BE2C (cell line): ENCODE measurements at places on chromosomes 6 and 20.

- no peak for DNase-seq
These were observed 45.1 kb downstream of the RNASET2 start for GRCh38 chr6:166911248-166911677.

DNA sequence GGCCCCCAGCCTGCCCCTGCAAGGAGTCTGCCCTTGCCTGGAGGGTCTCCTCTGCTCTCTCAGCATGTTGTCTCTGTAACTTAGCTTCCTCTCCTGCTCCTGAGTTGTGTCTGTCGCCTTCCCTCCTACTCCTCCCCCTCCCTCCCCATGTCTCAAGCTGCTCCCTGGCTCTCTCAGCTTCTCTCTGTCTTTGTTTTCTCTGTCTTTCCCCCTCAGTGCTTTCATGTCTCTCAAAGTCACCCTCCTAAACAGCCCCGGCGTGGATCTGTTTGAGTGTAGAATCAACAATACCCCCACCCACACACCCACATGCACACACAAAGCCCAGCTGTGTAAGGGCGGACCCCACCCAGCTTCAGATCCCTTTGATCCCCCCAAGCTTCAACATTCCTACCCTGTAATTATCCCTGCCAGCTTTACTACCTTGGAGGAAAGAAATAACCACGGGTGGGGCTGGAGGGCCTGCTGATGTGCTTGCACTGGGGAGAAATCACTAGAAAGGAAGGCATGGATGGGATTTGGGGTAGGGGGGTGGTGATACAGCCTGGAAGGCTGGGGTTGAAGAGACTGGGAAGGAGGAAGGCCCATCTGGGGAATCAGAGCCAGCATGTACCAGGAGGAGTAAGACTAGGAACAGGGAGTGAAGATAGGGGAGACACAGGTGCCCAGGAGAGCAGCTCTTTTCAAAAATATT, 1.0 kb upstream of the LY6G6D start:
- DNase-seq: no peak

DNA sequence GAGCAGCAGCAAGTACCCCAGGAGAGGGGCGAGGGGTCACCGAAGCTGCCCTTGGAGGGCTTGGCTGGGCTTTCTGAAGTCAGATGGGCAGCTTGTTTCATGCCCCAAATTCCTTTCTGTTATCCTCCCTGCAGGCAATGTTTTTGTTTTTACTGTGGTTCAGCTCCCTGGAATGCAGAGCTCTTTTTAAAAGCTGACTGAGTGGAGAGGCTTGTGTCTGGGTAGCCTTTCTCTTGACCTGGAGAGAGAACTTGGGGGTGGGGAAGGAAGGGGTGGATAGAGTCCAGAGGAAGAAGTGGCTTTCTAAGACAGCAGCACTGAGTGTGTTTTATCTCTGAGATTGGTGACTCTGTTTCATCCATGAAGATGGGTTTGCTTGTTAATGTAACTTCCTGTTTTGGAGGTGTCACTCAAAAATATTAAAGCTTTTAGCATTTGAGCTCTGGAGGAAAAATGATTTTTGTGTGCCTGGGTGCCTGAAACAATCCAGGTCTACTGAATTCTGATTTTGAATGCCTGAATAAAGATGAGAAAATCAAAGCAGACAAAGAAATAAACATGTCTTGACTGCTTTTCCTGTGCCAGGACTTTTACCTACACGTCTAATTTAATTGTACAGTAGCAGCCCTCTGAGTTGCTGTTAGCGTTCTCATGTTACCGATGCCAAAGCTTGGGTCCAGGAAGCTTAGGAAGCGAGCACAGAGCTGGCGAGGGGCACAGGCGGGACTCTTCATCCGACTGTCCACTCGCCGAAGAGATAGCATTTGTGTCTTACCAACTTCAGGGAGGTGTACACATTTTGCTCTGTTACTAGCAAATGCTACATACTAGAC, 78.2 kb upstream of the EEF1E1 start:
- no peak for DNase-seq

DNA sequence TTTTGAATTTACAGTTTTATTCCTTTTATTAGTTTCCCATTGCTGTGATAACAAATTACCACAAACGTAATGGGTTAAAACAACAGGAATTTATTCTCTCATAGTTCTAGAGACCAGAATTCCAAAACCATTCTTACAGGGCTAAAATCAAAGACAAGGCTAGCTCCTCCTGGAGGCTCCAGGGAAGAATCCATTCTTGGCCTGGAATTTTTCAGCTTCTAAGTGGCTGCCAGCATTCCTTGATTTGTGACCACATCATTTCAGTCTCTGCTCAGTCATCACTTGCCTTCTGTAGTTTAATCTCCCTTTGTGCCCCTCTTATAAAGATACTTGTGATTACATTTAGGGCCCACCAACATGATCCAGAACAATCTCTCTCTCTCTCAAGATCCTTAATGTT, 897 bp upstream of the SEL1L2 start:
- DNase-seq: no peak

- DNase-seq: no peak
These were observed 71.3 kb downstream of the ATXN1 start for GRCh38 chr6:16689788-16690607.

DNA sequence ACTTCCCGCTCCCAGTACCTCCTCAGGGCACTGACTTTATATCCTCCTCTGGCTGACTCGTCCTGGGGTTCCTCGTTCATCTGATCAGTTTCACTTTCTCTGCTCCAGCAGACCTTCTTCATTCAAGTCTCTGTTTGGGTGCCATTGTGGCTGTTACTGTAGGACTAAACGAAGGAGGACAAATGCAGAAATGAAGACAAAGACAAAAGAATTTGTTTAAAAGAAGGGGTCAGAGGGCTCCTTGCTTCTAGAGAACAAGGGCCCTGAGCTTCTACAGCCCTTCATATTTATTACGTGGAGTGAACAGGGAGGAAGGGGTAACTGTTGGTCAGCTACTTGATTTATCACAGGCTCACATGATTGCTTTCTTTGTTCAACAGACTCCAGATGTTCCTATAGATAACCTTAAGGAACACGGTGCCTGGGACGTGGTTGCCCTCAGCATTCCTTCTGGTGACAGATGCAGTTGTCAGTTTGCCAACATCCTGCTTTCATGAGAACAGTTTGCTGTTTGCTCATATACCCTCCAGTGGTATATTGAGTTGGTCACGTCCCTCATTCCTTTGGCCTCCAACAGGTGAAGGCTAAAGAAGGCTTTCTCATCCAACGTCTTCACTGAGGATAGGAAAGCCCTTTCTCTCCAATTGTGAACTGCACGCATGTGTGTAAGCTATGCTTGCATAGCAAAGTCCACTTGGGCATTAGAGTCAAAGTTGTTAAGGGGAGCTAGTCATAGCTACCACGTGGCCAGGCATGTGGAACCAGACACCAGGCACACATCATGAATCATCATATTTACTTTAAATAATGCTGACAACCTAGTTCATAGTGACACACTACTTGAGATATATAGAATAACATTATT, 69.1 kb upstream of the BTN3A2 start:
- no peak for DNase-seq

DNA sequence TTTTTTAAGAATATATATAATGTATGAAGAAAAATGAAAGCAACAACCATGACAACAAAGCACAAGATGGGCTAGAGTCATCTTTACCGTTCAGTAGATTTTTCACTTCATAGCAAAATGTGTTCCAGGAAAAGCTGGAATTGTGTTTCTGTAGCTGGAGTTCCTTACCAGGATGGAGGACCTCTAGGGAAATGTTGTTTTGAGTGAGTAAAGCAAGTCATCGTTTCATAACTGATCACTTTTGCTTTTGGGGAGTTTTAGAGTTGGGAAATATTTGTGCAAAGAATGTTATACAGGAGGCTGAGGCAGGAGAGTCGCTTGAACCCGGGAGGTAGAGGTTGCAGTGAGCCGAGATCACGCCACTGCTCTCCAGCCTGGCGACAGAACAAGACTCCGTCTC, 151.6 kb downstream of the SASH1 start:
- no peak for DNase-seq

DNA sequence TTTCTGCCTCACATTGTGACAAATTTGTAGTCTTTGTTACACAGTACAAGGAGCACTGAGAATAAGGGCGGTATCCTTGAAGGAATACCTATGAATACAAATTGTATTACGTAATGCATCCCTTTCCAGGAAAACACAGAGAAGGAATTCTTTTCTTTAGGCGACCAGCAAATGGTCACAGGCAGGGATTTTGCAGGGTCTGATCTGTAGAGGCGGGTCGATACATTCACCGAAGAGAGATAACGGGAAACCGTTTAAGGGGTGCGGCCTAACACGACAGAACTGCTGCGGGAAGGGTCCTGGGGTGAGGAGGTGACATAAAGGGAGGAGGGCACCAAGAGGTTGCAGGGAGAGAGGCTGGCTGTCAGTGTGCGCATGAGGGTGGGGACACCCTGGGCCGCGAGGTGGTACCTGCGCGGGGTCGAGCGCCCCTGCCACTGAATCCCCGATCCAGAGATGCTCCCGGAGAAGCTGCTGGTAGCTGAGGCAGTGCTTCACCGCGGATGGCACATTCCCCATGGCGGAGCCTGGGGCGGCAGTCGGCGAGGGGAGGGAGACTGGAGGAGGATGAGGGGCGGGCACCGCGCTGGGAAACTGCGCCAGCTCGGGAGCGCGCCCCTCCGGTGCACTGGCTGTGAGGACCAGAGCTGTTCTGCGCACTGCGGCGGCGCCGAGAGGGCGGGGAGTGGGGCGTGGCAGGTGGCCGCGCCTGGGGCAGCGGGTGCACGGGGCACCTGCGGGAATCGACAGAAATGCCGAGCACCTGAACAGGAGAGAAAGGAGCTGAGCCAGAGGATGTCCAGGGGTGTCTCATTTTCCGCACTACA, at the start of gene HMGCLL1:
TSS of gene HMGCLL1 (minus strand) at position 656 of the 827 bp plus-strand sequence. CDS start at position 519, 137 bp downstream.
- peak; percentile 76 for DNase-seq
